Right atrium auricular region (tissue), 2 donors: ENCODE measurements at places on chromosomes 1 and 21. TPM values are rescaled to one million over a fixed set of nuclear protein-coding genes. Genes with fewer than 3 reads are reported as not detected.

The SV2A gene
- total RNA-seq, result 6.3 TPM

GRCh38 chr1:43271186-43272118 lies 1.7 kb downstream of the TMEM125 start:
- DNase-seq, result no peak

GRCh38 chr1:199644912-199645311 lies 382.6 kb upstream of the NR5A2 start:
- no peak for DNase-seq

GRCh38 chr1:6657138-6657537 lies 32.5 kb downstream of the THAP3 start:
- no peak for DNase-seq

The LIX1L gene
- total RNA-seq, result 36.6 TPM

The GBP1 gene
- total RNA-seq, result 4.3 TPM

- DNase-seq, result no peak
These were observed 34.0 kb upstream of the BACE2 start for GRCh38 chr21:41133874-41134522.

- no peak for DNase-seq
These were observed 66.0 kb upstream of the BACH1 start for GRCh38 chr21:29232530-29233255.

DNA sequence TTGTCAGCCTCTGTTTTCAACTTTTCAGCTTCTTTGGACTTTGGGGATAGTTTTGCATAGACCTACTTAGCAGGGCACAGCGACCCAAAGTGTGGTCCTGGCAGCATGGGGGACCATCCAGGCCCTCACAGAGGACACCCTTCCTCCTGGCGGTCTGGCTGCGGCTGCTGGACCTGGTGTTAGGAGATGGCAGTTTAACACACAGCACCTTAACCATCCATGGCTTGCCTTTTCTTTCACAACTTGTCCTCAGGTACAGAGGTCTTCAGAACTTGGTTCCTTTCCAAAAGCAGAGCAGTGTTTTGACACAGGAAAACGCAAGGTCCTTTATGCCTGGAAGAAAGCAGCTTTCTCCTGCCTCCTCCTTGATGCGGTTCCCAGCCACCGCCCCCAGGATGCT lies 68.1 kb downstream of the RHOU start:
- no peak for DNase-seq

GRCh38 chr1:28428012-28428411 lies 58.5 kb downstream of the PHACTR4 start:
- no peak for DNase-seq

The SYNC gene
- 32.8 TPM for total RNA-seq

- DNase-seq, result no peak
These were observed 45.5 kb upstream of the CACHD1 start for GRCh38 chr1:64424412-64424811.

DNA sequence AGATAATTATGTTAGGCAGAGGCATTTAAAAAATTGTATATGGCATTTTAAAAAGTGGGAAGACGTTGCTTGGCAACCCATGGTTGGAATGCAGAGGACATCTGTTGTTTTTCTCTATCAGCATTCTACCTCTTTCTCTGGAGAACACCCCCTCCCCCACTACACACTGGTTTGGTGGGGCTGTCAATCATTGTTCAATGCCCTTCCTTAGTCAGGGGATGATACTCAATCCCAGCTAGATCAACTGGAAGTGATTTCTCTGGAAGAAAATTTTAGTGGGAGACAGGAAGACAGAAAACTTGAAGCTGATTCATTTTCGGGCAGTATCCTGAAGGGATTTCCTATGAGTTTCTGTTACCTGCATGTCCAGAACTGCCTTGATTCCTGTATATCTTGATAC lies 35.7 kb upstream of the CAP1 start:
- DNase-seq, result no peak

DNA sequence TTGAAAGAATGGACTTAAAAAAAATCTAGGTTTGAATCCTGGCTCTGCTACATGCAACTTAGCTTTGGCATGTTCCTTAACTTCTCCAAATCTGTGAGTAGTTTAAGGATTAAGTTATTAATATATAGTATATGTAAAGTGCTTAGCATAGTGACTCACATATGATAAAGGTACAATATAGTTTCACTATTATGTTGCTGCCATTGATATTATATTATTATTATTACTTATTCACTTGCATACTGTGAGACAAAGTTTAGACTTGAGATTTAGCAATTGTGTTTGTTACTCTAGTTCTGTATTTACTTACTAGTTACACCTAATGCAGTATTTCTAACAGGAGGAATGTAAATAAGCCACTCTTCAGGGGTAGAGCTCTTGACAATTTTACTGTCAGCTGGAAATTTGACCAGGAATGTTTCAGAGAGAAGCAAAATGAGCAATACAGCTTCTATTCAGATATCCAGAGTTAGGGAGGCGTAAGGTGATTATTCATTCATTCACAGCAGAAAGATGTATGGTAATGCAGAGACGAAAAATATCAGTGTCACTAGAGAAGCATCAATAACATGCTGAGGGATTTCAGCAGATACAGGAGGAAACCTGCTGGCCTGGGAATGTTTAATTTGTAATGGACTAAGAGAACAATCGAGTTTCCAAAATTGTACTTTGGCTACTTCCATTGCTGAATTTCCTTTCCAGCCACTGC lies 25.5 kb downstream of the RGS7 start:
- DNase-seq, result no peak

- DNase-seq, result no peak
These were observed 1415.1 kb upstream of the PRMT6 start for GRCh38 chr1:105641407-105641806.

DNA sequence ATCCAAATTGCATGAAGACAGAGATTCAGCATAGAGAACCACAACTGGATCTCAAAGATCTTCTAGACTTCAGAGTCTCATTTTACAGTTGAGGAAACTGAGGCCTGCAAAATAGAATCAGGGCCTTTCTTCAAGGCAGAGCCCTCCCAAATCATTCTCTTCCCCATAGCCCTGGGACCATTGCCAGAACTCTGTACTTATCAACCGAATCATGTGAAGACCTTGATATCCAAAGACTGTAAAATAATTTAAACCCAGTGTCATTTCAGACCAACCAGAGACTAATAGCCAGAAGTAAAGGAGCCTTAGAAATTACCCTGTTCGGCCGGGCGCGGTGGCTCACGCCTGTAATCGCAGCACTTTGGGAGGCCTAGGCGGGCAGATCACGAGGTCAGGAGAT lies 90.1 kb downstream of the DTL start:
- DNase-seq, result no peak

The CD247 gene
- 0.79 TPM for total RNA-seq

The SLC37A1 gene
- total RNA-seq, result 2.0 TPM

DNA sequence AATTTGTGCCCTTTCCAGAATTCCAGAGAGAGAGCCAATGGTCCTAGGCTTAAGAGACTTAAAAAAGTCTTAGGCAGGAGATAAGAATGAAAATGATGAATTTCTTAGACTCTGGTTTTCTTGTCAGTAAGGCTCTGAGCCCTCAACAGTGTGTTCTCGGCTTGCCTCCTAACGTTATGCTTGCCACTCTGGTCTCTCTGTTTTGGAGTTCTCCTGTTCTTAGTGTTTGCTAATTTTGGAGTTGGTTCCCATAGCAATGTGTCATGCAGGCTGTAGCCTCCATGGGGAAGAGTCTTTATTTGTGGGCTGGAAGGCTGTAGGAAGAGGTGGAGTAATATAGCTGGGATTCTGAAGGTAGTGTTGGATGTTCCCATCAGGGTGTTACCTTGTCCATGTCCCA lies 19.9 kb downstream of the TBX19 start:
- no peak for DNase-seq

- DNase-seq, result no peak
These were observed 868 bp downstream of the ZBTB40 start for GRCh38 chr1:22452481-22452957.

GRCh38 chr1:25889470-25889869 lies 14.0 kb upstream of the PAQR7 start:
- no peak for DNase-seq

GRCh38 chr1:200075938-200076546 lies 48.5 kb downstream of the NR5A2 start:
- DNase-seq, result no peak

DNA sequence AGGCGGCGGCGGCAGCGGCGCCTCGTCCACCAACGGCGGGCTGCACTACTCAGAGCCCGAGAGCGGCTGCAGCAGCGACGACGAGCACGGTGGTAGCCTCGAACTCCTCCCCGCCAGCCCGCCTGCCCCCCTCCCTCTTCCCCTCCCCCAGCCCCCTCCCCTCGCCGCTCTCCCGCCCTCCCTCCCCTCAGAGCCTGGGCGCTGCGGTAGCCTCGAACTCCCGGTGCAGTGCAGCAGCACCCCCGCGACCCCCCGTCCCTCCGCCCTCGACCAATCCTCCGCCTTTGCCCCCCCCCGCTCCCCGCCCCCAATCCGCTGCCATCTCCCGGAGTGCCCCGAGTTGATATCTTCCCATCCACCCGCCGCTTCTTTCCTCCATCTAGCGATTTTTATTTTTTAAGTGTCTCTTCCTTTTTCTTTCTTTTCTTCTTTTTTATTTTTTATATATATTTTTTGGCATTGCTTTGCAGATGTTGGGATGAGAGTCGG lies 516 bp downstream of the RCOR3 start:
- no peak for DNase-seq

GRCh38 chr1:193437785-193438184 lies 251.4 kb upstream of the B3GALT2 start:
- DNase-seq, result no peak

DNA sequence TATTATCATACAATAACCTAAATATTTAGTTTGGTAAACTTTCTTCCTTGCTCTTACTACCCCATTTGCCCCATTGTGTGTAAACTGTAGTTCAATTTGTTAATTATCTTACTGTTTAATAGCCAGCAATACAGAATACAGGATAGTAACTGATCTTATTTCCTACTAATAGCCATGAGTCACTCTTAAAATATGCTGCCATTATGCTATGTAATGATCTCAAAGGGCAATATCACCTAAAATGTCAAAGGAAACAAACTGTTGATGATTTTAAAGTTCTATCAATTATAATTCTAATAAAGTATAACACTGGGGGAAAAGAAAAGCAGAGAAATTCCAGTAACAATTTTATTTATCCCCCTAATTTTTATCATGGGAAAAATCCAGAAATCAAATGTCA lies 4.3 kb downstream of the SLC30A1 start:
- no peak for DNase-seq
